ENCODE measurements at places on chromosomes 2 and 18.

GRCh38 chr2:230471074-230471473, 55.1 kb downstream of the SP100 start:
- DNase-seq: no peak

DNA sequence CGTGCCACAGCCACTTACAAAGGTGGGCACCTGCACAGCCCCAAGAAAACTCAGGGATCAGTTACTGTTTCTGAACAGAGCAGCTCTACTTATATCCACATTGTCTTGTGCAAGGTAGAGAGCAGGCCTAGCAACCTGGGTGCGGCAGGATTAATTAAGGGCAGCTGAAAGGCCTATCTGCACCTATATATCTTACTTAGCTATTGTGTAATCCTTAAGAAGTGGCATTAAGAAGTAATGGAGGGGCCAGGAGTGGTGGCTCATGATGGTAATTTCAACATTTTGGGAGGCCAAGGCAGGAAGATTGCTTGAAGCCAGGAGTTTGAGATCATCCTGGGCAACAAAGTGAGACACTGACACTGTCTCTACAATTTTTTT, 12.8 kb upstream of the ARL5A start:
- DNase-seq: no peak

GRCh38 chr2:240559286-240559685, 871 bp upstream of the DUSP28 start:
- DNase-seq: peak; percentile 27

DNA sequence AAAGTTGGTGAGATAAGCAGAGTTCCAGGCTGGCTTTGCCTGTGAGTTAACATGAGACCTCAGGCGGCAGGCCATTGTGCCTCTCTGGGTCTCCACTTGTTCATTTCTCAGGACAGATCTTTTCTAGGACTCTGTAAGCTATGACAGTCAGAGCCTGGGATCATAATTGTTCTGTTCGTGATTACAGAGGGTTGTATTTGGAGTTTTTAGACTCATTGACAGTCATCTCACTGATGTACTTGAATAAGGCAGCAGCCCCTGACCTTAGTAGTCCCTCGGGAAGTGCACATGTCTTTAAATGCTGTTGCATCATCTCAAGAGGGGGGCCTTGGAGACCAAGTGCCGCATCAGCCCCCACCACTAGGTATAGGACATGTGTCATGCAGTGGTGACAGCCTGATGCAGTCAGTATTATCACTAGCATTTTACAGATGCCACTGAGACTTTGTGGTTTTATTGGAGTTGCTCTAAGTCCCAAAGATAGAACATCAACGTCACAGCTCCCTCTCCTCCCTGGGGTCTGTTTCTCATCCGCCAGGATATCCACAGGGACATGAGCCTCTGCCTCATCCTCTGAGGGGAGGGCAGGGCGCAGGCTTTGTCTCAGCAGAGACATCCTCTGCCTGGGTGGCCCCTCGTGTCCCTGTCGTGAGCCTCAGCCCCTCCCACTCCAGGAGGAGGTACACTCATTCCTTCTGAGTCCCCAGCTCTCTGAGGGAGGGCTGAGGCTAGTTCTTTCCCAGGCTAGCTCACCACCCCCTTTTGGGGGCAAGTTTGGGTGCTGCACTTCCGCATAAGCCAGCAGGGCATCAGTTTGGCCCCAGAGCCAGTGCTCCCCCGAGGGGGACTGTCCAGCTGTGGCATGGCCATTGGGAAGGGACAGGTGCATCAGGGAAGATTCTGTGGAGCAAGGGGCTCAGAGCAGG, 14.1 kb downstream of the GLI2 start:
- DNase-seq: no peak

GRCh38 chr2:198375083-198375410, 570.7 kb downstream of the PLCL1 start:
- DNase-seq: no peak

GRCh38 chr2:26848336-26849055, 564 bp downstream of the DPYSL5 start:
- DNase-seq: no peak

- DNase-seq: peak; percentile 20
Observed at GRCh38 chr2:191150600-191151330, at the start of gene STAT4. STAT4 (minus strand) TSS chr2:191150994; CDS start chr2:191148203, 2,791 bp downstream.

- DNase-seq: no peak
Observed at GRCh38 chr2:216406826-216407225, 5.5 kb upstream of the SMARCAL1 start.

GRCh38 chr18:58139459-58140386, 95.7 kb downstream of the NEDD4L start:
- no peak for DNase-seq

- no peak for DNase-seq
Observed at GRCh38 chr2:186927867-186928191, 78.9 kb upstream of the ZSWIM2 start.

- no peak for DNase-seq
Observed at GRCh38 chr18:21513292-21513691, 87.2 kb downstream of the ESCO1 start.

GRCh38 chr2:54894467-54894866, 155.8 kb downstream of the RTN4 start:
- DNase-seq: no peak

DNA sequence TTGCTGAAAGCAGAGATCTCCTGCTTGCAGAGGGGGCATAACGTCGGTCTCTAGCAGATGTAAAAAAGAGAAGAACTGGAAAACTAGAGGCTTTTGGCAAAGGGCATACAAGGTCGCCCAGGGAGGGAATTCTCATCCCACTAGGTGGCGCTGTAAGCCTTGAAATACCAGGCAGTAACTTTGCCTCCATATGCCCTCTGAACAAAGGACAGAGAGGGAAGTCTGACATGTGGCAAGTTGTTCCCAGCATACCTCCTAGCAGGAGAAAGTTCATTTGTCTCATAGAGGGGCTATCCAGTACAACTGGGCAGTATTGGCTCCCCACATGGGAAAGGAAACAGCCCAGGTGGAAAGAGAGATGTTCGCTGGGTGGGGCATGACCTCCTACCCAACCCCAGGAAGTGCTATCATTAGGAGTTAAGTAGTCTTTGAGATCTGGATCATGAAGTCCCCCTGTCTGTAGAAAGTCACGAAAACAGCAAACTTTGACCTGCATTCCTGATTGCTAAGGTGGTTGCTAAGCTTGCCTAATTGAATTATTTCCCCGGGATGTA, 39.9 kb downstream of the STK17B start:
- DNase-seq: peak; percentile 80

DNA sequence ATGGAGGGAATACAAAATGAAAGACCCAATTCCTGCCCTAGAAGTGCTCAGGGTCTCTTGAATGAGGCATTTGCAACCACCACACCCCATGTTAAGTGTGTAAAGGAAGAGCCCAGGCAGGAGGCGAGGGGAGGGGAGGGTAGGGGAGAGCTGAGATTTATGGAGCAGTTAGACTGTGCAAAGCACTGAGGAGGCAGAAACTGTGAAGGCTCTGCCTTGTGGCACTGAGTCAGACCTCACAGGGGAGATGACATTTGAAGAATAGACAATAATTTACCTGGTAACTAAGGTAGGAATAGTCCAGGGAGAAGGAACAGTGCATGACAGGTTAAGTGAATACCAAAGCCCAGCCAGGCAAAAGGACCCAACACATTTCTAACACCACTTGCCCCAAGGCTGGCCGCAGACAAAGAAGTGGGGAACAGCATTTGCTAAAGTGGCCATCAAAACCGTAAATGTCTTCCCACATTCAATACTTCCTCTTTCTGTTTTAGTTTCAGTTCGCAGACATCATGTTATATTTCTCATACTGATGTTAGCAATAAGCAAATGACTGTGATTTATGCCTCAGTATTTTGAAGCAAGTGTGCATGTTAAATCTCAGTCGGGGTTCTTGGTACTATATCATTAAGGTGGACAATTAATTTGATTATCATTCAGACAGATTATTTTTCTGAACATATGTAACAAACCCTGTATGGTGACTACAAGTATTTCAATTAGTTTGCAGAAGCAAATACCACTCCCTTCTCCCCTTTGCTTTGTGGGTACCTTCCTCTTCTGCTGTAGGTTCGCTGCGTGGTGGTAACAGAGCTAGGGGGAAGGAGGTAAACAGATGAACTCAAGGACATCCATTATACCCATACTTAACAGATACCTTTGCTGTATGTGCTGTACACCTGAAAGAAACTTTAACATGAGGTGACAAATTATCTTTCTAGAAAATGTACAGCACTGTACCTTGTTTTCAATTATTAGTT, 27.5 kb downstream of the CDH20 start:
- no peak for DNase-seq

- DNase-seq: no peak
Observed at GRCh38 chr2:105772362-105772761, 27.6 kb downstream of the NCK2 start.

- DNase-seq: no peak
Observed at GRCh38 chr18:48894799-48895346, 55.9 kb downstream of the SMAD7 start.

DNA sequence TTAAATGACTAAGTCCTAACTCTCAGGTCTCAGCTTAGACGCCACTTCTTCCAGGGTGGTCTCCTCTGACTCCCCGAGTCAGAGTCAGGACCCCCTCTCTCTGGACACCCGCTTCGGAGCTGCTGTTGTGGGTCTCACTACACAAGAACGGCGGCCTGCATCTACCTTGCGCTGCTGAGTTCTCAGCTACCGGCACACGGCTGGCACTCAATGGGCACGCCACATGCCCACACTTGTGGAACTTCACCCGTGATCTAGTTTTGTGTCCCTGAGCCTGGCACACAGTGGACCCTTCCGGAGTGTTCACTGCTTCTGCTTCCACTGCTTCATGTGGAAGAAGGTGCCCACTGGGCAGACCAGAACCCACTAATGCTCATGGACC, 58.3 kb upstream of the ID2 start:
- DNase-seq: no peak

GRCh38 chr2:127423478-127423843, 5.2 kb downstream of the PROC start:
- DNase-seq: no peak

GRCh38 chr2:202052235-202052634, 18.6 kb downstream of the FZD7 start:
- DNase-seq: no peak

DNA sequence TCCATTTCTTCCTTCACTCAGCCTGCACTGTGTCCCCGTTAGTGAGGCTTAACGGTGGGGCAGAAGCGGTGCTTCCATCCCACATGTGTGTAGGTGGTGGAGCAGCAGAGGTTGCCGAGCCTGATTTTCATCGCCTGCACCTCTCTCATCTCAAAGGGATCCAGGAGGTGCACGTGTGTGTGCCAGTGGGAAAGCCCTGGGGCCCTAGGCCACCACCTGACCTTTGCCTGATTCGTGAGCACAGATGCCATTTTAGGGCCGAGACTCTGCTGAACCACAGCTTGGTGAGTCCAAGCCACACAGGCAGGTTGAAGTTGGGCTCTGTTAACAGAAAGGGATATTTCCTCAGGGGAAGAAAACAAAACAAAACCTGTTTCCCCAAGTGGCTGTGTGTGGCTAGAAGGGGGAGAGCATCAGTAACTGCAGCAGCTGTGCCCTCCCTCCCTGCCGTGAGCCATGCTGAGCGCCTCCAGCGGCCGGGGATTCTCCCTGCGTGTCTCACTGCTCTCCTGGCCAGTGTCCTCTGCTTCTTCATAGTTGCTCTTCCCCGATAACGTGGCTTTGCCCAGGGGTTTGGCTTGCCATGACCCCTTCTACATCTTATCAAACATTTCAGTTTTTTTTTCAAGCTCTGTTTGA, 81.5 kb downstream of the MAPRE2 start:
- peak; percentile 50 for DNase-seq

DNA sequence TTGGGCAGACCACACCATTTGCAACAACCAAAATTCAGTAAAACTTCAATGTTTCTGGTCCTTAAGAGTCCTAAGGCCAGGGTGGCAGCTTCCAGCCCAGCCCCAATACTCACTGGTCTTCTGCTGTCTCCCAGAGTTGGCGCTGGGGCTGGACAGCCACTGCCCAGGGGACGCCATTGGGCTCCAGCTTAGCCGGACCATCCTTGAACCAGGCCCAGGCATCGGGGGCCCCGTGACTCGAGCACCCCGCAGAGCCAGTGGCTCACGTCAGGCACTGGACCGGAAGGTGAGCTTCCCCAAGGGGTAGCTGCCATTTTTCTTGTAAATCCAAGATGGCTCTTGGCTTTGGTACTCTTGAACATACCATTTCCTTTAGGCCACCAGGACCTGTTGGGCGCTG, 21.8 kb downstream of the SNED1 start:
- no peak for DNase-seq

DNA sequence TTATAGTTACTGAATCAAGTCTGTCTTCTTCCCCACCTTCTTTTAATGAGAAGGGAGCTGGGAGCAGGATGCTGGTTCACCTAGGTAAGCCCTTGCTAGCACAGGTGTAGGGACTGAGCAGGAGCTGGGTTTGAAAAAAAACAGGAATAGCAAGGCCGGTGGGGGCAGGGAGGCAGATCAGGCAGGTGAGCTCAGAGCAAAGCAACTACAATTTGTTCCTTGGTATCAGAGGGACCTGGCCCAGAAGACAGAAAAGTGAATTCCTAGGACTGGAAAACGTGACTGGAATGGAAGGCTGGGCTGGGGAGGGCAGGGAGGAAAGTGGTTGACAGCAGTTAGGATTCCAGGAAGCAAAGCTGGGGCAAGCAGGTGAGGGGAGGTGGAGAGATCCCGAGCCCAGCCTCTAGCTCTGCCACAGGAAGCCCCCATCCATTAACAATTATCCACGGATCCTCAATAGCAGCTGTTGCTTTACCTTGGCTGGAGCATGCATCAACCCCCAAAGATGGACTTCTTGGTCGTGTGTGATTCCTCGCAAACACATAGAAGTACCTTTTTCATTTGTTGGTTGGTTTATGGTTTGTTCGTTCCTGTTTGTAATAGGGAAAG, 118.4 kb downstream of the LNPK start:
- no peak for DNase-seq

- peak; percentile 24 for DNase-seq
Observed at GRCh38 chr2:79512442-79513401, at the start of gene CTNNA2. CTNNA2 (plus strand) TSS chr2:79513051.

DNA sequence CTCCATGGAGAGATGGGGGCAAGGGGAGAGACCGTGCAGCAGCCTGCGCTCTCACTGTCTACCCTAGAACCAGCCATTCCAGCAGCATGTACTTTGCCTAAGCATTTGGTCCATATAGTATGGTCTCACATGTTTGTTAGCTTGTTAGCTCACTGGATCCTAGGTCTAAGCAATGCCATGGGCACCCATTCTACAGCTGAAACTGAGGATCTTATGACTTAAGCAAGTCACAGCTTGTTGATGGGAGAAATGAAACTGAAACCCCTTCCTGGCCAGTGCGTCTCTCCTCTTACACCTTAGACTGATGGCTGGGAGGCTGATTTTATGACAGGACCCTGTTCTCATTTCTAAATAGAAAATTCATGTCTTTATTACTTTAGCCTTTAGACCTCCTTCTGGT, 90.1 kb downstream of the EPAS1 start:
- no peak for DNase-seq

- DNase-seq: no peak
Observed at GRCh38 chr2:207505728-207506127, 24.0 kb upstream of the CREB1 start.
